T-cell (primary cell): ENCODE measurements at places on chromosomes 4 and X. TPM values are rescaled to one million over a fixed set of nuclear protein-coding genes. Genes with fewer than 3 reads are reported as not detected.

Gene TBX22
- not detected for total RNA-seq

Gene PDGFRA
- total RNA-seq: not detected

Gene AADAT
- not detected for total RNA-seq

Gene AR
- total RNA-seq: 0.32 TPM

Gene GPR173
- 0.18 TPM for total RNA-seq

Gene KLKB1
- 1.3 TPM for total RNA-seq

- no peak overlapping the region for H3K27ac ChIP-seq
- no peaks in the 10 kb centered on the region for H3K4me1 ChIP-seq
- H3K36me3 ChIP-seq: no peaks in the 10 kb centered on the region
- DNase-seq: no peak
- H3K4me3 ChIP-seq: no peak overlapping the region
Measured at GRCh38 chrX:115344885-115345614, 55.5 kb downstream of the LUZP4 start.

- no peaks in the 10 kb centered on the region for H3K4me1 ChIP-seq
- peaks cover 4% of the 10 kb centered on the region for H3K27me3 ChIP-seq
- no peak overlapping the region for H3K4me3 ChIP-seq
- no peak overlapping the region for H3K27ac ChIP-seq
Measured at GRCh38 chrX:54758114-54759055, 39.7 kb downstream of the ITIH6 start.

DNA sequence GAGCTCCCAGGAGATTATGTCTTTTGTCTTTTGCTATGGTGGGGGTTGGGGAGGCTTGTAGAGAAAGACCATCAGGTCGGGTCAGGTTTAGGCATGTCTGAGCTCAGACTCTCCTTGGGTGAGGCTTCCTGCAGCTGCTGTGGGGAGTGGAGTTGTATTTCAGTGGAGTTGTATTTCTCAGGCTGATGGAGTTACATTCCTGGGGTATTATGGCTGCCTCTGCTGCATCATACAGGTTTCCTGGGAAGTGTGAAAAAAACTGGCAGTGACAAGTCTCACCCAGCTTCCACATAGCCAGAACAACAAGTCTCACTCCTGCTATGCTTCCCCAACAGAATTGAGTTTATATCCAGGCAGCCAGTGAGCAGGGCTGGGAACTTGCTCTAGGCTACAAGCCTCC, 119.3 kb downstream of the VSIG4 start:
- DNase-seq: no peak
- H3K4me3 ChIP-seq: no peak overlapping the region

DNA sequence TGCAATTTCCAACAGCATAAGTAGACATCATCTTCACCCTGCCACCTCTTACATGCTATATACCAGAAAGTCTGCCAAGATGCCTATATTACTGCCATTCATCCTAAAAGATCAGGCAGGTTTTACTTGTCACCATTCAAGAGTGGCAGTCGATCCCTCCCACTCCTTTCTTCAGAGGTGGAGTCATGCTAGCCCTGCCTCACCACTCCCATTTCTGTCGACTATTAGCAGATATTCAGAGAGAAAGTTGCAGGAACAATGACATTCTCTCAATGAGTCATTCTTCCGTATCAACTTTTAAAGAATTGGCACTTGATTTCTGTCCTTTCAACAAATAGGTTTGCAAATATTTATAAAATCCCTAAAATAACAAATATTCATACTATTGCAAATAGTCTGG, 1060.1 kb downstream of the ADGRL3 start:
- H3K4me1 ChIP-seq: no peaks in the 10 kb centered on the region
- DNase-seq: no peak
- no peaks in the 10 kb centered on the region for H3K27me3 ChIP-seq
- no peak overlapping the region for H3K27ac ChIP-seq
- no peak overlapping the region for H3K4me3 ChIP-seq

- no peak overlapping the region for H3K27ac ChIP-seq
- H3K4me3 ChIP-seq: no peak overlapping the region
- DNase-seq: peak; percentile 41
- no peaks in the 10 kb centered on the region for H3K4me1 ChIP-seq
Measured at GRCh38 chr4:56301181-56301996, 85.9 kb downstream of the AASDH start.

DNA sequence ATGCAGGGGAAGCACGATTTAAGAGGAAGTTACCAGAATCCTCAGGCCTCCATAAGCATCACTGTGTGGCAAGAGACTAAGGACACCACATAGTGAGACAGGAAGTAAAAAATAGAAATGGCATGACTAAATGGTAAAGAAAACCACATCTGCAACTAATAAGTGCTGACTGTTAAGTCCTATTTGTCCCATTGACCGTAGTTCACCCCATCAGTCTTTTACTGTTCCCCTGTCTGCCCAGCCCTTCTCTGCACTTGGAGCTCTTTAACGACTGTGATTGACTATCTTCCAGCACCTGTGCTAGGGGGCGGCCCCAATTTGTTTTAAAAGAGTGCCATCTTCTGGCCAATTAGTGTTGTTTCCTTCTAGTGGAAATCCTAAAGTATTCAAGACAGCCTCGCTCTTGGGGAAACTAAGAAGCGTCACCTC, 94.2 kb downstream of the MAOA start:
- no peaks in the 10 kb centered on the region for H3K36me3 ChIP-seq
- H3K27ac ChIP-seq: no peak overlapping the region
- no peaks in the 10 kb centered on the region for H3K4me1 ChIP-seq
- no peaks in the 10 kb centered on the region for H3K27me3 ChIP-seq
- no peak overlapping the region for H3K4me3 ChIP-seq
- peak; percentile 5 for DNase-seq

- H3K4me1 ChIP-seq: no peaks in the 10 kb centered on the region
- no peak for DNase-seq
- no peaks in the 10 kb centered on the region for H3K27me3 ChIP-seq
- H3K36me3 ChIP-seq: peaks cover 3% of the 10 kb centered on the region
- no peak overlapping the region for H3K27ac ChIP-seq
Measured at GRCh38 chr4:122946142-122946541, 23.7 kb upstream of the NUDT6 start.

DNA sequence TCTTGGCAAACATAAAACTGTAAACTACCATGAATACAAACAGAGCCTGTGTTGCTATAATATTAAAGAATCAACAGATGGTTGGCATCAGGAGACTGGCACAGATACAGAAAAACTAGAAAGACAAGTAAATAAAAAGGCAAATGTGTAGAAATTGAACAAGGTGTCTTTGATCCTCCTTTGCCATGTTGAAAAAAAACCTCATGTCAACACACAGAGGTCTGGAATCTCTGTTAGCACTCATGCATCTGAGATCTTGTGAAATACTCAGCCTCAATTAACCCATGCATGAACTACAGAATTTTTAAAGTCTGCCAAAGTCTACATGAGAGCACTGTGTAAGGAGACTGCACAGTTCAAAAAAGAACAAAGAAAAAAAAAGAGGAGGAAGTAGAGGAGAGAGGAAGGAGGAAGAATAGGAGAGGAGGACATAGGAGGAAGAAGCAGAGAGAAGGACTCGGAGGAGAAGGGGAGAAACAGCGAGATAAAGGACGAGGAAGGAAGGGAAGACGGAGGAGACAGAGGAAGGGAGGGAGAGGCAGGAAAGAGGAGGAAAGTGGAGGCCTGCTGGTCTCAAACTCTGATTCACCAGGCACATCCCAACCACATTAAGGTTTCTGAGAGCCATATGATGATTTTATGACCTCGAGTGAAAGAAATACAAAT, 52.8 kb downstream of the PRDM5 start:
- no peak for DNase-seq
- H3K36me3 ChIP-seq: no peaks in the 10 kb centered on the region
- H3K4me1 ChIP-seq: no peaks in the 10 kb centered on the region
- H3K4me3 ChIP-seq: no peak overlapping the region
- H3K27me3 ChIP-seq: no peaks in the 10 kb centered on the region

DNA sequence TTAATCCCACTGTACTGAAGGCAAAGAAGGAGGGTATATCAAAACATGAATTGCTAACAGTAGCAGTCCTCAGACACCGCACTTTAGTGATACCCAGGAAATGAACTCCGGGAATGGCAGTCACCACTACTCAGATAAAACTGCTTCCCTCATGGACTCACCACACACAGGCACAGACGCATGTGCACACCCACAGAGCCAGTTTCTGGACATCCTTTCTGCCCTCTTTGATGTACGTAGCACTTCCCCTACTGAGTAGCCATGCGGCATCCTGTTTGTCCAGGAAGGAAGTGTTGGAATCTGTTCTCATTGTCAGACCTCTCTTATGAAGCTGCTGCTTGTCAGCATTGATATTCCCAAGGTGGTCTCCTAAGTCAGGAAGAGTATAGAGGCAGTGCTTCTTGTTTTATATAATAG, 95.7 kb downstream of the DCLK2 start:
- no peaks in the 10 kb centered on the region for H3K4me1 ChIP-seq
- DNase-seq: no peak
- no peaks in the 10 kb centered on the region for H3K36me3 ChIP-seq
- H3K4me3 ChIP-seq: no peak overlapping the region

GRCh38 chr4:154872198-154872597, 91.1 kb downstream of the RBM46 start:
- H3K36me3 ChIP-seq: no peaks in the 10 kb centered on the region
- no peak for DNase-seq
- H3K4me3 ChIP-seq: no peak overlapping the region
- no peak overlapping the region for H3K27ac ChIP-seq
- no peaks in the 10 kb centered on the region for H3K4me1 ChIP-seq
